Stimulated activated CD4-positive, alpha-beta T cell treated with anti-CD3 and anti-CD28 coated beads, TNF-alpha, amount 100 ng/mL, for 1 hour (primary cell): ENCODE measurements at places on chromosomes 11 and 22.

DNA sequence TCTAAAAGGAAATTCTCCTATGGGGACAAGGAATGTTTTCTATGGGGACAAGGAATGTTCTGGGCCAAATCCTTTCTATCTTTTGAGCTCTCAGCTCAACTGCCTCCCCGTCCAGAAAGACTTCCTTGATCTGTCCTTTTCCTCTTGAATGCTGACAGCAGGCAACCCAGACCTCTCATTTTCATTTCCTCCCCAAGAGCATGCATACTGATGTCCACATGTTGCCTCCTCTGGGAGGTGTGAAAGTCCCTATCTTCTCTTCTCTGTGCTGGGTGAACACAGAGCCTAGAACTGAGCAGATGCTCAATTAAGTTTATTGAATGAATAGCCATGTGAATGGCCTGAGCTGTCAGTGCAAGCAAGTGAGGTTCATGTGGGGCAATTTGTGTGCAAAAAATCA is 331.9 kb upstream of the NARS2 start:
- DNase-seq = no peak

GRCh38 chr22:35484651-35485556 is 55.7 kb upstream of the RASD2 start:
- no peak for DNase-seq

DNA sequence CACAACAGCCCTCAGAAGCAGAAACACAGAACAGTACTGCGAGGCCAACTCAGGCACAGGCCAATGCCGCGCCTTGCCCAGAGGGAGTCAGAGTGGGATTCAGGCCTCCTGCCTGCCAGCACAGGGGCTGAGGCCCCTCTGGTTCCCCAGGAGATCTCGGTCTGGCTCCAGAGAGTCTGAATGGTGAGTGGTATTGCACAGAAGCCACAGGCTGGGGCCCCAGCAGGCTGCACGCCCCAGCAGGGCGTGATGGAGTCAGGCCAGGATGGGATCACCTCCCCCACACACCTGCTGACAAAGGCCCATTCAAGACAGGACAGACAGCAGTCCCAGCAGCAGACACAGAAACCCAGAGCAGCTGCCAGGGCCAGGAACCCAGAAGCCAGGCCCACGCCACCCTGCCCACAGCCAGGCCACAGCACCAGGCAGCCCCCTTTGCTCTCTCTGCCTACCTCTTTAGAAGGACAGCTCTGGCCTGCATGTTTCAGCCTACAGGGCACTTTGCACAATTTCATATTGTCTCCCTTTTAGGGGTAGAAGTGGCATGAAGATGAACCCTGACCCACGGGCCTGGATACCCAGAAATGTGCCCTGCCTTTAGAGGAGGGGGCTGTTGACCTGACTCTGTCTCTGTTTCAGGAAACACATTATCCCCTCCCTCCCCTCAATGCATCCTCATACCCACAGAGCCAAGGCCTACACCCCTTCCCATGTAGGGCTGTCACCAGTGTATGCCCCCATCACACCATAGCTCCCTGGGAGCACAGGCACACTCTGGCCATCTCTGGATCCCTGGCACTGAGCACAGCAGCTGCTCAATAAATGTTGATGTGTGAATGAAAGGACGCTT is 6.1 kb downstream of the FXYD6 start:
- no peak for DNase-seq

- DNase-seq = no peak
These were observed 12.0 kb downstream of the OVCH2 start for GRCh38 chr11:7694235-7694634.

DNA sequence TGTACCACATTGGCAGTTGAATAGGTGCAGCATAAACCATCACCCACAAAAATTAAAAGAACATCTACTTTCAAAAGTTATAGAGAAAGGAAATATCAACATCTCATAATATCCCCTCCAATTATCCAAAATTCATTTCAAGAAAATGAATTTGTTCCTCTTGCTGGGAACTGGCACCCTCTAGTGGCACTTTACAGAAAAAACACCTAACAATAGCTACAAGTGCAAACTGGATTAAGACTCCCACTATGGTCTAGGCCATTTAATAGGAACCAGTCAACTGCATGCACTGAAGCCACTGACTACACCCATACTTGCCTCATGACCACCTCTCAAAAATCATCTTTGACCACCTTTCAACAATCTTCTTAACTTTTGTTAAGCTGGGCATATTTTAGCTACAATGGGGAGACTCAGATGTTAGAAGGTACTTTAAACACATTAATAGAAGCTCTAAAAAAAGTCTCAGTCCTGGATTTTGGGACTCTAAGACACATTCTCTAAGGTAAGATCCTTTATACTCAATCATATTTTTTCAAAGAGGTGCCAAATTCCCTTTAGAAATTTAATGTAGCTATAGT is 17.3 kb downstream of the TRAF6 start:
- DNase-seq = no peak

DNA sequence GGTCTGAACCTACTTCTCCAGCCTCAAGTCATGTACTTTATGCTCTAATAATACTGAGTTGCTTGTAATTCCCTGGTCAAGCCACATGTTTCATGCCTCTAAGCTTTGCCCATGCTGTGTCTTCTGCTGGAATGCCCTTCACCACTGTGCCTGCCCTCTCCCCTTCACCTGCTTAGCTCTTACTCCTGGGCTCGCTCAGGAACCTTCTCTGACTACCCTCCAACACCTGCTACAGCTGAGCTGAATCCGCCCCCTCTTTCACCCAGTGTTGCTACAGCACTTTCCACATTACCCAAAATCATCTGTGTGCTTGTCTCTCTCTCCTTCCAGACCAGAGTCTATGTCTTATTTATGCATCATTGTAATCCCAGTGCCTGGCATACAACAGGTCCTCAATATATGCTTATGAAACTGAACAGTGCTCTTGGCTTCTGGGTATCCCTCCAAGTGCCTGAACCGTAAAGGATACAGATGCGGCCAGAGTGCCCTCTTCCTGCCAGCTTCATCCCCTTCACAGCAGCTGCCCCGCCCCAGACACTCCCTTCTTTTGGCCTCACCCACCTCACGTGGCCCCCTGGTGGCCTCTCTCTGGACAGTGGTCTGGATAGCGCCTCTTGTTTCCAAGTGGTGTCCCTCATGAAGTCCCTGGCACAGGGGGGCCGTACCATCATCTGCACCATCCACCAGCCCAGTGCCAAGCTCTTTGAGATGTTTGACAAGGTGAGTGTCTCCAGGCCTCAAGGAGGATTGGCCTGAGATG is 7.1 kb downstream of the ABCG4 start:
- no peak for DNase-seq

GRCh38 chr11:34445956-34446355 is 7.2 kb downstream of the CAT start:
- no peak for DNase-seq

GRCh38 chr22:46079093-46079860 is 71.0 kb upstream of the PPARA start:
- DNase-seq = no peak

- DNase-seq = no peak
These were observed 15.8 kb downstream of the DGKZ start for GRCh38 chr11:46363031-46363407.

GRCh38 chr11:64268893-64269539 is 15.4 kb downstream of the BAD start:
- no peak for DNase-seq

GRCh38 chr22:20405931-20406685 is 12.2 kb downstream of the ZNF74 start:
- DNase-seq = no peak

- no peak for DNase-seq
These were observed 223.7 kb downstream of the DSCAML1 start for GRCh38 chr11:117573326-117573725.

- DNase-seq = no peak
These were observed 3.1 kb downstream of the PRDX5 start for GRCh38 chr11:64321026-64321425.

DNA sequence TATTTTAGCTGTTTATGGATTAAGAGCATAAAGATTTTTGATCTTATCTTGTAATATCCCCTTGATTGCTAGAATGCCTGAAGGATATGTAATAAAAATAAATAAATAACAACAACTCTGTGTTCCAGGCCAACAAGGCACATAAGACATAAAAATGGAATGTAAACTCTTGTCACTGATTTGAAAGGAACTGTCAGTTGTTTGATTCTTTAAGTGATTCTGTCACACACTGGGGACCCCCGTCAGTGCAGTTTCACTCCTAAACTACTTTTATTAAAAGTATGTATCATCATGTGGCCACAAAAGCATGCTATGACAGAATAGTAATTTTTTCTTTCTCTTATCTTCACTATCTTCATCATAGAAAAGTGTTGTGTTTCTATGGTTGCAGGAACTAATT is 572.4 kb downstream of the CNTN5 start:
- no peak for DNase-seq
